ENCODE measurements at places on chromosomes 16 and 17.

DNA sequence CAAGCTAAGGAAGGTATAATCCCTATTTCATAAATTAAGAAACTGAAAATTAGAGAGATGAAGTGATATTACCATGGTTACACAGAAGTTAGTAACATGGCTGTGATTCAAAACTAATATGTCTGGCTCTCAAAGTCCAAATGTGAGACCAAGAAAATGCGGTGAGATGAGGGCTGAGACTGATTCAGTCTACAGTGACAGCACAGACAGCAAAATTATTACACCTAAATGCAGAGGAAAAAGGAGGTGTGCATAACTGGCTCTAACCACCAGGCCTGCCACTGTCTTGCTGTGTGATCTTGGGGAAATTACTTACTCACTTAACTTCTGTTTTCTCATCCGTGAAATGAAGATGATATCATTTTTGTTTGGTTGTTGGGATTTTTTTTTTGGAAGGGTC lies 270.0 kb upstream of the SOX9 start:
- DNase-seq: no peak

DNA sequence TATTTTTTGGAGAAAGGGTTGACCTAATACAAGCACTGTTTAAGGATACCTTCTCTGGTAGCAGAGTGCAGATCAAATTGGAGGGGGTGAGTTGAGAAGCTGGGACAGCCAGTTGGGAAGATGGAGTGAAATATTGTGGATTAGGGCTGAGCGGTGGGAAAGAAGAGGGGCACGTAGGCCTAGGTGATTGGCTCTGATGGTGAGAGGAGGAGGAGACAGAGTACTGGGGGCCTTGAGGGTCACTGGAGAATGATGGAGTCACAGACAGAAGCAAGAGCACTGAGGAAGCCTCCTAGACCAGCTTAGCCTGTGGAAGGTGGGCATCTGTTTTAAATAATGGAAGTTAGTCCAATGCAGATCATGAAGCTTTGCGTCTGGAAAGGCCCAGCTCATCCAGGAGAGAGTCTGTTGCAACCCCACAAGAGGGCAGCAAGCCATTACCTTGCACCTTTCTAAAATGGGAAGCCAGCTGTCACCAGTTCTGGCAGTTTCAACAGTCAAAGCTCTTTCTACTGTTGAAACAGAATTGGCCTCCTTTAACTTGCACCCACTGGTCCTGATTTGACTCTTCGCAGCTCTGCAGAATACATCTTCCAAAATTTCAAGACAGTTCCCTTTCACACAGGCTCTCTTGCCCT lies 11.8 kb downstream of the SLC9A5 start:
- no peak for DNase-seq

GRCh38 chr17:43129671-43130010 lies 4.5 kb upstream of the BRCA1 start:
- no peak for DNase-seq

DNA sequence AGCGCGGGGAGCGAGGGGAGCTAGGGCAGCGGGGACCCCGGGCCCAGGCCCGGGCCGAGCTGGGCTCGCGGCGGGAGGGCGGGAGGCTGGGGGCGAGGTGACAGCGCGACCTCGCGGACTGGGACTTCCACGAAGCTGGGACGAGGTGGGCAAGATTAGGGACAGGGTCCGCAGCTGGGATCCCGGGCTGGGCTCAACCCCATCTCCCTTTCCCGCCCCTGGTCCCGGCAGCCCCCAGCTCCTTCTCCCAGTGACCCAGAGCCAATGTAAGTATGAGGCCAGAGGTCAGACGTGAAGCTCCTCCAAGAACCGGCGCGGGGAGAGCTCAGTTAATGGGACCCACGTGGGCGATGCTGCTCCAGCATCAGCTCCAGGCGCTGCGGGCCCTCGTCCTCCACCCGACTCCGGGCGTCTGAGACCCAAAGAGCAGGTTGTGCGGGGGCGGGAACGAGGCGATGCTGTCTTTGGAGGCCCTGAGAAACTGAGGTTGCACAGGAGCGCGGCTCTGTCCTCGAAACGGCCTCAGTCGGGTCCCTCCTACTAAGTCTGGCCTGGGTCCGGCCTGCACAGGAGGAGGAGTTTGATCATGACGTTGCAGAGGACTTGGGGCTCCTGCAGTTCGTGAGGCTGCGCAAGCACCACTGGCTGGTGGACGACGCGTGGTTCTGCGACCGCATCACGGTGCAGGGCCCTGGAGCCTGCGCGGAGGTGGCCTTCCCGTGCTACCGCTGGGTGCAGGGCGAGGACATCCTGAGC lies 585 bp downstream of the ALOX12 start:
- no peak for DNase-seq

GRCh38 chr17:2433696-2434095 lies 32.8 kb upstream of the MNT start:
- no peak for DNase-seq

DNA sequence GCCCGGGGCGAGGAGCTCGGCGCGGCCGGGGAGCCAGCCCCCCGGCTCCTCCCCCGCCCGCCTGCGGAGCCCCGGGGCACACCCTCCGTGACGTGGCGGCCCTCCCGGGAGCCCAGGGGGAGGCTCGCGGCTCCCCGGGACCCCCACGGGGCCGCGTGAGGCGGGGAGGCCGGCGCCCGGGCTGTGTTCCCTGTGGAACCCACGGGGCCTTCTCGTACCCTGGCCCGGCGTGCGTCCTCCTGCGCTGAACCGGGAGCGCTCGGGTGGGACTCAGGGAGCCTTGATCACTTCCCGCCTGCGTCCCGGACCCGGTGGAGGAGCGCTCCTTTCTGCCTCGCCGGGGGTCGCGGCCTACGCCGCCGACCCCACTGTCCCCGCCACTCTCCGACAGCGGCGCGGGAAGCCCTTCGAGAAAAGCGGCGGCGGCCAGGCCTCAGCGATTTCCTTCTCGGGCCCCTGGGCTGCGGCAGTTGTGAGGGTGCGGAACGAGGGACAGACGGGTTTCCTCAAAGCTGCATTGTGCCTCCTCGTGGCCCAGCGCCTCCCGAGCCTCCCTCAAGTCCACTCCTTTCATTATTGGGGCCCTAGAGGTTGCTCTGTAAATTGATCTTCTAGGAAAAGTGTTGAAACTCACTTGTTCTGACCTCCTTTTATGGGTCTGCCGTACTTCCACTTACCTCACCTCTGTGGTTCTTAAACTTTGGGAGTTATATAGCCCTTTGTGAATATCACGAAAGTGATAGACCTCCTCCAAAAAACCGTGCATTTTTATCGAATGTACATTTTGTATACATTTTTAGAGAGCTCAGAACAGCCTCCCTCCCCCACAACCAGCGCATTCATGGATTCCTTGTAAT lies 597 bp downstream of the LIG3 start:
- peak; percentile 62 for DNase-seq

DNA sequence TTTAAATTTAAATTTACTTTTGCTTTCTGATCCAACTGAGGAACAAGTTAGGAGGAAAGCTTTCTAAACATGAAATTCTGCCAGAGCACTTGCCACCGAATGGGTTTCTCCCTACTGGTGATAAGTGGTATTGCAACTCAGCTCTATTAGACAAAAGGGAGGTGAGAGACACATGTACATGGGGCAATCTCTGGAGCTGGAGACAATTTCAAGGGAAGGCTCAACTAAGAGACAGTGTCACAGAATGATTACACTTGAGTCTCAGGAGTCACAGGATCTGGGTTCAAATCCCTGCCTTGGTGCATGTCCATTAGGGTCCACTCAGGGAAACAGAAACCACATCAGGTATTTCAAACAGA lies 37.4 kb downstream of the SOCS1 start:
- DNase-seq: no peak

GRCh38 chr17:21282231-21282630 lies 2.3 kb upstream of the MAP2K3 start:
- DNase-seq: peak; percentile 70

DNA sequence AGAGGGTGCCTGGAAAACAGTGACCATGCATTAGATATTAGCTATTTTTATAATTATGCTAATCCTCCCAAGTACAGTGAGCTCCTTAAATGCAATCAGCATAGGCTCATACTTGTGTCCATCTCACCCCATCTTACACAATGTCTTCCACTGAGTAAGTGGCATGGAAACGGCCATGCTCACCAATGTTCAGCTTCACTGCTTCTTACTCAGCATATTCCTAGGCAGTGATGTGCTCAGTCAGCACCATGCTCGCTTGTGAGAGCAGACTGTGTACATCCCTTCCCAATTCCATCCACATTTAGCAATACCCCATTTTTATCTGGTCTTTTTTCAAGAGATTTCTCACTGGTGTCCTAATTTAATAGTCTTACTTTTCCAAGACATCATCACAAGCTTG lies 454.8 kb upstream of the SOX9 start:
- no peak for DNase-seq

- DNase-seq: no peak
These were observed 7.6 kb downstream of the SLC46A1 start for GRCh38 chr17:28398280-28398981.

DNA sequence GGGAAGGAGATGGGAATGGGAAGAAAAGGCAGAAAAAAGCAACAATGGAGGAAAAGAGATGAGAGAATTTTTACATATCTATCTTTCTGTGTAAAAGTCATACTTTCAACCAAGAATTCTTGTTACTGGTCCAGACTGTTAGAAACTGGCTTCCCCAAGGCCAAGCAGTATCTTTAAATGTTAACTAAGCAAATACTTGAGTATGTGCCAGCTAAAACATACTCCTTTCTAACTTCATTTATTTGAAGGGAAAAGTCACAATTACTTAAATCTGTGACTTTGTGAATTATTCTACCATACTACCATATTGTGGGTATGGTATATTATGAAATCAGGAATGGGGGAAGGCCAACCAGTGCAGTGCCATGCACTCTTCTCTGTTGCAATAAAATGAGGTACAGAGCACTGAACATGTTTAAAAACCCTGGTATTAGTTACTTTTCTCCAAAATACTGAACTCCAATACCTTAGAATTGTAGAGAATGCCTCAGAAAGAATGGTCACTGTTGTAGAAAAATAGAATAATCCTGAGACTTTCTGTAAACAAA lies 92.3 kb upstream of the C17orf78 start:
- DNase-seq: no peak

DNA sequence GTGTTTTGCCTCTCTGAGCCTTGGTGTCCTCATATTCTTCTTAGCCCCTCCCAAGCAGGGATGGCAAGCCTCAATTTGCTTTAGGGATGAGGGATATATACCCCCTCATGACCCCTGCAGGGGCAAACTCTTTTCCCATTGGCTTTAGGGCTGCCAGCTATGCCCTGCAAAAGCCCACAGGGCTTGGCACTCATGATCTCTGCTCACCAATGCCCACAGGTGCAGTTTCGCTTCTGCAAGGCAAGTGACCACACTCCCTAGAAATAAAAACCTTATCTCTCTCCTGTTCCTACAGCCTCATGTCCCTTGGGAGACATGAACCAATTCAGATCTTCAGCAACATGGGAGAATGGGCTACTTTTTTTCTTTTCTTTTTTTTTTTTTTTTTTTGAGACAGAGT lies 8.8 kb downstream of the BEAN1 start:
- no peak for DNase-seq

DNA sequence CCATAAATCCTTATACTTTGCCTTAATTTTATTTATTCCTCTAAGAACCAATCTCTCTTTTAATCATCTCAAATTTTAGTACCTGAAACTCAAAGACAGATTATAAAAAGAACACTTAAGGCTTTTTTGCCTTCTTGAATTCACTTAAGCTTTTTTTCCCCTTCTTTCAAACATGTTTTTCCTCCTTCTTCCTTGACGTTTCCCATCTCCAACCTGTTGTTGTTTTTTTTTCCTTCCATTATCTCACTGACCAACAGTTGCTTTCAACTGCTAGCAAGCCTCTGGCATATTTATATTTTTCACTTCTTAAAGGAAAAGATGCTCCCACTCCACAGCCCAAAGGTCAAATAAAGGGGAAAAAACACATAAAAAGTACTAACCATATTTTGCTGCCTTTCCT lies 32.2 kb downstream of the SPOP start:
- no peak for DNase-seq

GRCh38 chr17:74677558-74678466 lies 34.9 kb downstream of the CD300LF start:
- no peak for DNase-seq

DNA sequence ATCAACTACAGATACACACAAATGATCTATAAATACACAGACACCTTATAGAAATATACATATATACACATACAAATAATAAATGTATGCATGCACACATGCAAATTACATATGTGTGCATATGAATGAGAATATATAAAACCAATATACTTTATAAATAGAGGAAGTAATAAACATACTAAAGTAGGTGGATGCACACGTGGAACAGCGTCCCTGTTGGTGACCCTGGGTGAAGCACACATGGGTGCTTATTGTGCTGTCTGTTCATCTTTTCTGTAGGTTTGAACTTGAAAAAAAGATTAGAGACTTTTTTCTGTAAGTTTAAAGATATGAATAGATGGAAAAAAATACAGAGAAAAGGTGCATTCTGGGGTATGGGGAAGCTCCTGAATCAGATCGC lies 111.3 kb downstream of the SDR42E1 start:
- no peak for DNase-seq

DNA sequence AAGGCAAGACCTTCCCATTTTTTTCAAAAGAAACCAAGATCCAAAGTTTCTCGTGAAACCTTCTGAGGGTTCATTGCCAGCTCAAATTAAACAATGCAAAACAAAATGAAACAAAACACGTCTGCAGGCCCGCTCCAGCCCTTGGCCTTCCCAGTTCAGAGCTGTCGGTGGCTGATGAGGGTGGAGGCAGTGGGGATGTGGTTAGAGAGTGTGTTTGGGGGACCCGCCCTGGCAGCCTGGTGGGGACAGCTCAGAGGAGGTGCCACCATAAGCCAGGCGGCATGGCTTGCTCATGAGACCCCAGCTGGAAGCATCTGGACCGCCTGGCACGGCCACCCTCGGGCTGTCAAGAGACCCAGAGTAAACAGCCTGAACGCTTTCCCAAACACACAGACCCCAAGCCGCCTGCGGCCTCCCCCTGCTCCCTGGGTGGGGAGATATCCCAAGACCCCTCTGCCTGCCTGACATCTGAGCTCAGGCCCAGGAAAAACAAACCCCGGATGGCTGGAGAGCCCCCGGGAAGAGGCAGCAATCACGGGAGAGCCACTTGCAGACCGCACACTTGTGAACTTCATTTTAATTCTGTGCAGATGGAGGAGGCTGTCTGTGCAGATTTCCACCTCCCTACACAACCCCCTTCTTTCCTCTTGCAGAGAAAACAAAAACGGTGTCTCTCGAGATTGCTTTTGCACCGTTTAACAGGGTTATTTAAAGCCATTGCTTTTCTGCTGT lies 35.4 kb upstream of the LITAF start:
- DNase-seq: no peak

GRCh38 chr16:78727536-78727935 lies 628.1 kb downstream of the WWOX start:
- no peak for DNase-seq

DNA sequence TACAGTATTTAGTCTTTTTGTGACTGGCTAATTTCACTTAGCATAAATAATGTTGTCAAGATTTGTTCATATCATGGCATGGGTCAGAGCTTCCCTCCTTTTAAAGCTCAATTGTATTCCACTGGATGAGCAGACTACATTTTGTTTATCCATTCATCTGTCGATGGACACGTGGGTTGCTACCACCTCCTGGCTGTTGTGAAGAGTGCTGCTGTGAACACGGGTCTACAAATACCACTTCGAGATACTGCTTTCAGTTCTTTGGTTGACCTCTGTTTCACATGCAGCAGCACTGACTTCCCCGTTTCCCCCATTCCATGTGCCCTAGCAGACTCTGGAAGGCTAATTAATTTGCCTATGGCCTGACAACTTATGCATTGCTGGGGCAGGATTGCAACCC lies 285.4 kb downstream of the SHISA9 start:
- no peak for DNase-seq

GRCh38 chr16:48366165-48367093 lies 18.8 kb downstream of the SIAH1 start:
- DNase-seq: no peak

- DNase-seq: no peak
These were observed 251.3 kb downstream of the NTN1 start for GRCh38 chr17:9272501-9273200.
